AG08395 (cell line): ENCODE measurements at places on chromosomes 5 and 9.

DNA sequence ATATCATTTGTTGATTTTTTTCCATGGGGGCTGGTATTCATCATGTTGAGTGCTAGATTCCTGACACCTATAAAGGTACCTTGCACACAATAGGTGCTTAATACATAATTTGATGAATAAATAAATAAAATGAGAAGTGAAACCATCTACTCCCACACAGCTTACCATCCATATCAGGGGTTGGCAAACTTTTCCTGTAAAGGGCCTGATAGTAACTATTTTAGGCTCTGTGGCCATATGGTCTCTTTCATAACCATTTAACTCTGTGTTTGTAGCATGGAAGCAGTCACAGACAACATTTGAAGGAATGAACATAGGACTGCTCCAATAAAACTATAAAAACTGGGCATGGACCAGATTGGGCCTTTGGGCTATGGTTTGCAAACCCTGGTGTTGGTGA is 100.3 kb downstream of the GCNT1 start:
- DNase-seq: no peak

DNA sequence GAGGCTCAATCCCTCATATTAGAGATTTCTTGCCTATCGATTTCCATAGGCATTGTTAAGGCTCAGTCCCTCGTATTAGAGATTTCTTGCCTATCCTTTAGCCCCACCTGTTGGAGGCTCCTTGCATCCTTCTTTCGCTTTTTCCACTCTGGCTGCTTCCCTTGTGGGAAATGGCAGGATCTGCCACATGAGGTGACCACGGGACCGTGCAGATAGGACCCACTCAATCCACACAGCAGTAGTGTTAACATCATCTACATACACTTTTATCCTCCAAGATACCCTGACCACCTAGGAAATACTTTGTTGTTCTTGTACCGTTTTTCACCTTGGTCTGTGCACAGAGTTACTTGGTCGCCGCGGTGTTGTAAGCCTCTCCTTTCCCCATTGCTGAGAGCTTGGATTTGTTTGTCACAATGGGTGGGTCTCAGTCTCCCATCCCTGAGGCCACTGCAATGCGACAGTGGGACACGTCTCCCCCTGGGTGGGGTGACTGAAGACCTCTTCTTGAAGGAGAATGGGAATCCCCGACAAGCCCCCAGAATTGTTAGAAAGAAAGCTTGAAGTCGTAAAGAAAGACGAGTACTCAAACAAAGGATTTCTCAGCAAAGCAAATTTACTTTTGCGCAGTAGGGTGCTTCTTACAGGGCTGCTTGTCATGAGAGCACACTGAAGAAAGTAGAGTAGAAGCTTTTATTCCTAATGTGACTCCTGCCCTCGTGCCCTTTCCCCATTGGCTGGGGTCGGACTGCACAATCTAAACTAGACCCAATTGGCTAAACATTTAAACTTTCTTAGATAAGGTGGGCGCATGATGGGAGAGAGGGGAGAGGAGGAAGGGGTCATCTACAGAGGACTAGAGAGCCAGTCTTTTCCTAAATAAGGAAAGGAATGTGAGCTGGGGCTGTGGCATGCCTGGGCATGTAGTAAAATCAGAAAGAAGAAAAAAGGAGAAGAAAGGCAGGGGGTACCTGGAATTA is 19.8 kb downstream of the IFT74 start:
- DNase-seq: peak; percentile 38

DNA sequence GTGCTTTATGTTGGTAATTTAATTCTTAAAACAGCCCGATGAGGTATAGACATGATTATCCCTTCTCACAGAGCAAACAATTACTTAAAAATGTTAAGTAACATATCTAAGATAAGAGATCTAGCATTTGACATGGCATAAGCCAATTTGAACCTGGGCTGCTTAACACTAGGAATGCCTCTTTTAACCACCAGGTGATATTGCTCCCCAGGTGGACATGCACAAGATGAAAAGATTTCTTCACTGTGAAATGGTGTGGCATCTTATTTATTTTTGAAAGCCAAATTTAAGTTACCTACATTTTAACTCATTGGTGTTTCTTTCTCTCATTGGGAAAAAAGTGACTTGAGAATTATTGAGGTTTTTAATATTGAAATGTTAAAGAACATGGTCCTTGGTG is 15.8 kb upstream of the LRRC70 start:
- no peak for DNase-seq

DNA sequence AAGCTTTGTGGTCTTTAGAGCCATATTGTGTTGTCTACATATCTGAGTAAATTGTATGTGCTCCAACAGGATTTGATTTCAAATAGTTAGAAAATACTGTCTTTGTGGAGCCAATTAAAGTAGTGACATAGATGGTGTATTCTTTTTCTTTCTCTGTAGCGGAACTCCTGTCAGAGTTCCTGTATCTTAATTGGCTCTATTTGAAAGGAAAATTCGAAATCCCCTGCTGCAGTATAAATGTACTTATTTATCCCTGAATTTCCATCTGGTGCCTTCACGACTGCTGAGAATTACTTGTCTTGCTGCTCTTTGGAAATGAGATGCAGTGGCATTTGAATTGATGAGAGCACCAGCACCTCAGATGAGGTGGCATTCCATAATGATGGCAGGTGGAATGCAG is 546.7 kb upstream of the SGCD start:
- no peak for DNase-seq

- DNase-seq: no peak
Observed at GRCh38 chr5:66012271-66012670, 85.9 kb downstream of the ERBIN start.
